Hepatic stellate cell (primary cell): ENCODE measurements at places on chromosomes 2 and 18.

GRCh38 chr2:1548910-1549673 lies 135.8 kb downstream of the TPO start:
- no peak for DNase-seq

- DNase-seq, result no peak
These were observed 152.1 kb upstream of the CELF4 start for GRCh38 chr18:37717656-37718055.

- DNase-seq, result no peak
These were observed 52.5 kb downstream of the RHOB start for GRCh38 chr2:20499387-20499786.

GRCh38 chr2:237749961-237750360 lies 48.6 kb upstream of the RBM44 start:
- no peak for DNase-seq

GRCh38 chr2:240127911-240128607 lies 8.0 kb downstream of the COPS9 start:
- no peak for DNase-seq

DNA sequence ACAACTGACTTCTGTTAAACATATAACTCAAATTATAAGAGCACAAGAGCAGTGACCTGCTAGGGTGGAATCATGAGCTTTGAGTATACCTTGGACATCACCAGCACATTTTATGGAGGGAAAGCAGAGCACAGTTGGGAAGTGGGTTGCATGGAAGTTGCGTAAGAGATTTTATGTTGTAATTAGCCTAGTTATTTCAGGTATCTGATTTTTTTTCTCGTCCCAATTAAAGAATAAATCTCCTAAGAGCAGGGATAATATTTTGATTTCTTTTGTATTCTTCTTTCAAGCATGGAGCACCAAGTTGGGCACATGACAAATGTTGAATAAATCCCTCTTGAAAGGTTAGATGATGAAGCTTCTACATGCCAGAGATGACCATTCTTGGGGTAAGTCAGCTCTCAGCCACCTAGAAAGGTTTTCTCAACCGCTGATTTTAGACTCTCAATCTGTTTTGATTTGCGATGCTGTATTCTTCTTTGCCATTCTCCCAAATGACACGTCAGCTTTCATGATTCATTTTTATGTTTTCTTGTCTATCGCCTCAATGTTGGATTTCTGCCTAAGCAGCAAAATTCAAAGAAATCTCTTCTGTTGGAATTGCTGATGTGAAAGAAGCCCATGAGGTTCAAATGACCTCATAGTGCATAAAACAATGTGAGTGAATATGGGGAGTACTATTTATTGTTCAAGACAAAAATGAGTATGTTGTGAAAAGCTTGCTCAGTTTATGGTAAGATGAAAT lies 15.3 kb upstream of the FN1 start:
- DNase-seq, result no peak

- DNase-seq, result no peak
These were observed 70.2 kb upstream of the MGAT5 start for GRCh38 chr2:134183679-134184078.

- peak; percentile 66 for DNase-seq
These were observed 48.5 kb downstream of the SOCS6 start for GRCh38 chr18:70337139-70337972.

DNA sequence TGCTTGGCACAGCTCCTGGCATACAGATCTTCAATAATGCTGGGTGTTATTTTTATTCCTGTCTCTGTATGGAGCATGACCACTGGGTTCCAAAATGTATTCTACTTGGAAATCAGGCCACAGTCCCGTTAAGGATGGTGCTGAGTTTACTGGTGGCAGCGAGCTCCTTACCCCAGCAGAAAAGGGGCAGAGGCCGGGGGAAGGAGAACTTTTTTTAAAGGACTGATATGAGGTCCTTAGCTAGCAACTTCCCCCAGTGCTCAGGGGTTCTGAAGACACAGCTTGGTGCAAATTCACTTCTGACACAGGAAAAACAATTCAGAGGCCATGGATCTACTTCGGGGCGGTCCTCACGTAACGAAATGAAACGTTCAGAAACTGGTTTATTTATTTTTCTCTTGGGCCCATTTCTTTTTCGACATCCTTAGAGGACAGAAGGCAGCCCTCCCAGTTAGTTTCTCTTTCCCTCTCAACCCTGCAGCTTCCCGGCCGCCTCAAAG lies 872 bp downstream of the RDH14 start:
- no peak for DNase-seq

DNA sequence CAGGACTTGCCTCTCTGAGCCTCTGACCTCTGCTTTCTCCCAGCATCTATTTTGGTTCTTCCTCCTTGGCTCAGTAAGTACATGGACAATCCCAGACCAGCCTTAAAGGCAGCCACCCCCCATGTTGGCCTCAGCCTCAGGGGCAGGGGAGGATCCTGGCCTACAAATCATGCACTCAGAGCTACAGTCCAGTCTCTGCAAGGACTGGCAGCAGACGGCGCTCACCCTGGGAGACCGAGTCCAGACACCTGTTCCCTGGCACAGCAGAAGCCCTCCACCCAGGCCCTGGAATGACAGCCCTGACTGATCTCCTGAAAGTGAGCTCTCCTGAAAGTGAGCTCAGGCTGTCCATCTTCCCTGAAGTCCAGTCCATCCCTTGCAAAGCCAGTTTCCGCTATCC lies 25.7 kb upstream of the PTPN4 start:
- no peak for DNase-seq

- DNase-seq, result no peak
These were observed 301.3 kb upstream of the SKOR2 start for GRCh38 chr18:47552783-47553182.

GRCh38 chr18:35935805-35936204 lies 36.7 kb upstream of the RMP24 start:
- DNase-seq, result no peak
